ENCODE measurements at places on chromosomes 5 and 9.

DNA sequence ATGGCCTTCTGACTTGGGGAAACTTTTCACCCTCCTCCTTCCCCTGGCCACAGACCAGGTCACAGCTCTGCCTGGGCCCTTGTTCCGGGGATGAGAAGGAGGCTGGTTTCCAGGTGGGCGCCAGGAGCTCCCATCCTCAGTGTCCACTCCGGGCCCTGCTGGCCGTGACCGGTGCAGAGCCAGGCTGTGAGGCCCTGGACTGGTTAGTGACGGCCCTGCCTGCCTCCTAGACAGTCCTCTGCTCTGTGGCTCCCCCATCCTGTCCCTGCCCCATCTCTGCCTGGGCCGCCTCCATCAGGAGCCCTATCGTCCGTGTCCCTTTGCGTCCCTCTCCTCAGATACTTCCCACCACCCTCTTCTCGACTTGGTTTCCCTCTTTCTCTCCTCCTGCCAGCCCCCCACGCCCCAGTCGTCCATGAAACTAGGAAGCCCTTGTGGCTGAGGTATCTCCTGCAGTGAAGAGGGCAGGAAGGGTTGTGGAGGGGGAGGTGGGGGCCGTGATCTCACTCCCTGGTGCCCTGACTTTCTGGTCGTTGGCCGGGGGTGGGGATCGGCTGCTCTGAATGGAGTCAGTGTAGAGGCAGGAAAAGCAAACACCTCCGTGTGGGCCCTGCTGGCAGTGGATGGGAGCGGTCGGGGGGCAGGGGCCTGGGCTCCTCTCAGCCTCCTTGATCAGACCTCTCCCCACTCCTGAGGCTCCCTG, 15.4 kb upstream of the CERCAM start:
- no peak for DNase-seq

GRCh38 chr5:42720251-42720650, 36.4 kb upstream of the CCDC152 start:
- DNase-seq: no peak

DNA sequence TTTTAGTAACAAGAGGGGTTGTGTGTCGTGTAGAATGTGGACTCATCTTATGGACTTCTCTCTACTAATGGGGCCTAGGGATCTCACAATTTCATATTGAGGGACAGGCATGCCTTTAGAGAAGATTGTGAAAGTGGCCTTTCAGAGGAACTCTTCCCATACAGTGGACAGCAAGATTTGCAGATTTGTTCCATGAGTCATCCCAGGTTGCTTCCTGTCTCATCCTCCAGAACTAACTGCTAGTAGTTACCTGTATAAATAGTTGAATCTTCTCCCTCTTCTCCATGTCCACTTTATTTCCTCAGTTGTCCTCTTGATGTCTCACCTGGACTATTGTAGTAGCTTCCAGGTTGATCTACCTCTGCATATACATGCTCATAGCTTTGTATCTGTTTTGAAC, 997.5 kb upstream of the CTNND2 start:
- DNase-seq: no peak

DNA sequence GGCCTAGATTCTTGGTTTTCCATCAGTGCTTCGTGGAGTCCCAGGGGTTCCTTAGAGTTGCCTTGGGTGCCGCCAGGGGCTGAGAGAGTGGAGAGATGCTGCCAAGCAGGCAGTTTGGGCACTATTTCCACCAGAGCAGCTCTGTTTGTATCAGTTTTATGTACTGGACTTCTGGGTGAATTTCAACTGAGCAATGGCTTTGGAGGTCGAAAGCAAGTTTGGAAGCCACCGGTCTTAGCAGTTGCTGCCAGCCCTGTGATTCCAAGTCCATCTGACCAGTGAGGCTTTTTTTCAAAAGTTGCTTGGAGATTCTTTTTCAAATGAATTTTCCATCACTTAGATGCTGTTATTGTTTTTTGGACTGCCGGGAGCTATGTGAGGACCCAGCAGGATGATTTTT, 68.5 kb downstream of the ANGPTL2 start:
- DNase-seq: no peak

GRCh38 chr5:57243286-57244137, 69.7 kb downstream of the GPBP1 start:
- DNase-seq: no peak

GRCh38 chr5:180618829-180619562, 27.7 kb upstream of the SCGB3A1 start:
- peak; percentile 56 for DNase-seq

- DNase-seq: no peak
Observed at GRCh38 chr5:98781964-98782363, 8.5 kb downstream of the RGMB start.

GRCh38 chr9:125959951-125960619, 212.9 kb downstream of the PBX3 start:
- peak; percentile 36 for DNase-seq

GRCh38 chr5:34535944-34536623, 120.0 kb upstream of the RAI14 start:
- DNase-seq: peak; percentile 55

DNA sequence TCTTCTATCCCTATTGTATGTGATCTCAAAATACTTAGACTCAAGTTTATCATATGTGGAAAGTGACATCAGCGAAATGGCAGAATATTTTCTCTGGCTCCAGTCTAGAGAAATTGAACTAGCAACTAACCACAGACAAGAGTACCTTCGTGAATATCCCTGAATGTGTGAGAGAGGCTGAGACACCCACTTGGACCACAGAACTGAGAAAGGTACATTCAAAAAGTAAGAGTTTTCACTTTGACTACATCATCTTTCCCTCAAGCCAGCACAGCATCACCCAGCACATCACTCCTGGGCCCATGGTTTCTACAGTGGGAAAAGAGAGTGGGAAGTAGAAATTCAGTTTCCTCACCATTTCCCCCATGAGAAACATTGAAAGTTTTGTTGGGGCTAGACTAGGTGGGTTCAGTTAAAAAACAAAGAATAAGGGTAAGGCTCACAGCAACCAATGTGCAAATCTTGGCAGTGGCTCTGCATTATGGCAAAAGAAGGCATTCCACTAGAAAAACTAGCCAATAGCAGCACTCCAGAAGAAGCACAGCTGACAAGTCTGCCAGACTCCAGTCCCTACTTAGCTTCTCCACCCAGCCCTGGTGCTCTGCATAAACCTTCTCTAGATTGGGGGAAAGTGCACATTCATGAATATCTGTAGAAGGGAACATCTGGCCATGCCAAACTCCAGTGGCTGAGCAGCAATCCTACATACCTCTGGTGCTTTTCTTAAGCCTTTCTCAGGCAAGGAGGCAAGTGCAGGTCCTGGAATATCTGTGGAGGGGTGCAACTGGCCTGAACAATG, 225.6 kb upstream of the VLDLR start:
- DNase-seq: no peak

DNA sequence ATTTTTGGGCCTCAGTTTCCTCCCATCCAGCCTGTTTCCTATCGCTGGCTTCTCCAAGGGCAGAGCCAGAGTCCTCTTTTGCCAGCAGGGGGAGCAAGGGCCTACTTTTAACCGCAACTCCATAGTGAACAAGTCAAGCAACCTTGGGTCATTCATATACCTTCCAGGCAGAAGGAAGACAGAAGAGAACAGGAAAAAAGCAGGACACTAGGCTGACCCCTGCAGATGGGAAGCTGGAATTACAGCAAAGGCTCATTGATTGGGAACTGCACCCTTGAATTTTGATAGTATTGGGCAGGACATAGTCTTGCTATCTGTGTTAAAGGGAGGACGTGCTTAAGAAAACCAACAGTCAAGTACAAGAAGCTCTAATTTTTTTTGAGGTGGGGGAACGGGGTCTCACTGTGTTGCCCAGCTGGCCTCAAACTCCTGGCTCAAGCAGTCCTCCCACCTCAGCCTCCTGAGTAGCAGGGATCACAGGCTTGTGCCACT, 30.1 kb downstream of the QRFP start:
- peak; percentile 74 for DNase-seq

DNA sequence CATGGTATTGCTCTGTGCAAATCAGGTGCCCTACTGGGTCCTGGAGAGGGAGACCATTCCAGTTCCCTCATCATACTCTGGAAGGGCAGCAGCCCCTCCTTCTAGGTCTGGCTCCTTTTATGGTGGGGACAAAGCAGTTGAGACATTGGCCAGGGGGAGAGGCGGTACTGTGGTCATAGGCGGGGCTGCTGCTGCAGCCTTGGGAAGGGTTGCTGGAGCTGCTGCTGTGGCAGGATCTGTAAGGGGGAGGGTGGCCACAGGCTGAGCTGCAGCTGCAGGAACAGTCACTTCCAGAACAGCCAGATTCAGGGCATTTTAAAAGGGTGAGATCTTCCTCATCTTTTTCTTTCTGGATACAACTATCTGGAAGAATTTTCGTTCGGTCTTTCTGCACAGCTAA, 233.0 kb upstream of the SGCD start:
- peak; percentile 23 for DNase-seq

DNA sequence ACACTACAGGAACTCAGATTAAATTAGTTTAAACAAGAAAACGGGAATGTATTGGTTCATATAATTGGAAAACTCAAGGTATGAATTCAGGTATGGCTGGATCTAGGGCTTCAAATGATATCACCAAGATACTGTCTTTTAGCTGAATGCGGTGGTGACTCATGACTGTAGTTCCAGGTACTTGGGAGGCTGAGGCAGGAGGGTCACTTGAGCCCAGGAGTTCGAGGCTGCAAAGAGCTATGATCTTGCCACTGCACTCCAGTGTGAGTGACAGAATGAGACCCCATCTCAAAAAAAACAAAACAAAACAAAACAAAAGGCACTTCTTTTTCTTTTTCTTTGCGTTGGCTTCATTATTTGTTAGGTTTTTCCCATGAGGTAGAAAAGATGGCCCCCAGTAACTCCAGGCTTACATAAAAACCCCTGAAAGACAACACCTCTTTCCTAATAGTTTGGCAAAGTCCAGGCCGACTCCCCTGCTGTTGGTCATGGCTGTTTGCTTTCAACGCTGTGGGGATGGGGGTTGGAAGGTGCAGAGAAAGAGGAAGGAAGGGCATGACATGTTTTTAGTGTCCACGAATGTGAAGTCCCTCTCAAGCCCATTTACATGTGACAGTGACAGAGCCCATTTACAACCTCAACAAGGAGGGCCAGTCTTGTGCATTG, 39.8 kb upstream of the CRB2 start:
- no peak for DNase-seq

- no peak for DNase-seq
Observed at GRCh38 chr5:38831117-38831516, 14.7 kb upstream of the OSMR start.

DNA sequence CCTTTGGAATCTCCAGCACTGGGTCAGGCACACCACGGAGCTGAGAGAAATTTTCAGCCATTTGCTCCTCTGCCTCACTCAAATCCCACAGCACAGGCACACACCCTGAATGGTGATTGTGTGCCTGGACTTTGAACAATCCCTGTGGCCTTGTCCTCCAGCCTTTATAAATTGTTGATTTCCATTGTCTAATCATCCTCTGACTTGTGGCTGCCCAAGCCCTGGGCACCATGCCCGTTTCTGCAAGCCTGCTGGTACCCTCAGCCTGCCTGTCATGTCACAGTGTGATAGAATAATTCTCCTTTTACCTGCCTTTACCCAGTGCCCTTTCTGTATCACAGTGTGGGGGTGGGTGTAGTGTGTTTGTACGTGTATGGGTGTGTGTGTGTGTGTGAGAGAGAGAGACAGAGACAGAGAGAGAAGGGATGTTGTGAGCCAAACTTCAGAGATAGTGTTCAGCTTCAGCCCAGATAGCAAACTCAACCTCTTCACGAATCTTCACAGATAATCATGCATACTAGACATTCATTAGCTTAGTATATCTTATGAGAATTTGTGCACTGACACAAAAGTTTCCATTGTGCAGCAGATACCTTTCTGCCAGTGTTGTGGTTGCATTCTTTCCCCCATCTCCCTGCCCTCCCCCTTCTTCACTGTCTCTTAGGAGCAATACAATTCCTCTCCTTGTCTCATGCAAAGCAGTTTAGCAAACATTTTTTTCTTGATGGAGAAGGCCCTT, 27.8 kb upstream of the SLC44A1 start:
- peak; percentile 59 for DNase-seq

DNA sequence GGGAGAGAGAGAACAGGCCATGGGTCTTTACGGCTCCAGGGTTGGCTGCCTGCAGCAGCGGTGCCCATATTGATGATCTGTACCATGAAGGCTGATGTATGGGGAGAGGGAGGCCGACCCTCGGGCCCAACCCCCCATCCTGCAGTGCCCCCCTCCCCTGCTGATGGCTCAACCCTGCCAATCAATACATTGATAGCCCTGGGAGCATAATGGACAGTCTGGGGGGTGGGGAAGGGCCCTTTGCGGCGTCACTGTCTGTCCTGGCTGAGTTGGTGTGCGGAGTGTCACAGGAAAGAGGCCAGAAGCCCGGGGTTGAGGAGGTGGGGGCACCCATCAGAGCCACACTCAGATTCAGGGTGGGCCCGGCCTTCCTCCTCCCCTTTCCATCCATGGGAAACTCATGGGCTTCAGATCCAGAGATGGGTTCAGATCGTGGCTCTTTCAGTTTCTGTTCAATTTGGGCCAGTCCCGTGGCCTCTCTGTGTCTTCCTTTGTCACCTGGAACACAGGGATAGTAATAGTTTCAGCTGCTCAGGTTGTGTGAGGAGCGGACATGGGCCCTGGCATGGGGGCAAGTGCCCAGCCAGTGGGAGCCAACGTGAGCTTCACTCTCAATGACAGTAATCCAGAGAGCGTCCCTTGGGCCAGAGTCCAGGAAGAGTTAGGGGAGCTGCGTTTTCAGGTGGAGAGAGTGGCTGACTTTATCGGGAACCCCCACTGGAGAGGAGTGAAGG, 9.5 kb downstream of the FGF18 start:
- DNase-seq: no peak

DNA sequence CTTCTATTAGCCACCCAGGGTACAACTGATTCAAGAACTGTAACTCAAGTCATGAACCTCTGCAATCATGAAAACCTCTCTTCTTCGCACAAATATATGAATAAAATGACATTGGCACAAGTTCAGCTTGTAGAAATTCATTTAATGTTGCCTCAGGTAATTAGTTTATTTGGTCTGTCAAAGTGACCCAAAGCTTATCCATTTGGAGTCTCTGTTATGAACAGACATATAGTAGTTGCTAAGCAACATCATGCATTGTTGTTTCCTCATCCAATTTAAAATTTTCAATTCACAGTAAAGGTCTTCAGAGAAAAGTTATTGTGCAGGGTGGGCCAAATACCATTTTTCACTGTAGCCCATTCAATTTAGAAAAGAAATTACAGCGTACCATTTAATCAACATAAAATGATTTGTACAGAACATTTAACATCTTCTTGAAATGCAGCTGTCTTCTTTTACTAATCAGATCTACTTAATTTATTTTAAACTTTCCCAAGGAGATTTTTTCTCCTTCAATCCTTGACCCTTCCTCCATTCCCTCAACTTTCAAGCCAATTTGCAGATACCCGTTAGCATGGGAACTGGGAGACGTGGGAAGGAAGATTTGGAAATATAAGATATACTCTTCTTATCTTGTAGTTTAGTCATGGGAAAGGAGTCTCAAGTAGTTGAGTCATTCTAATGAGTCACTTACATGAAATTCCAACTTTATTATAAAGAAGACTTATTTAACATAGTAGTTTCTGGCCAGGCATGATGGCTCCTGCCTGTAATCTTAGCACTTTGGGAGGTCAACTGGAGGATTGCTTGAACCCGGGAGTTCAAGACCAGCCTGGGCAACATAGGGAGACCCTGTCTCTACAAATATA, 231.3 kb downstream of the ATPSCKMT start:
- peak; percentile 97 for DNase-seq
